ENCODE measurements at places on chromosomes 1 and 21.

DNA sequence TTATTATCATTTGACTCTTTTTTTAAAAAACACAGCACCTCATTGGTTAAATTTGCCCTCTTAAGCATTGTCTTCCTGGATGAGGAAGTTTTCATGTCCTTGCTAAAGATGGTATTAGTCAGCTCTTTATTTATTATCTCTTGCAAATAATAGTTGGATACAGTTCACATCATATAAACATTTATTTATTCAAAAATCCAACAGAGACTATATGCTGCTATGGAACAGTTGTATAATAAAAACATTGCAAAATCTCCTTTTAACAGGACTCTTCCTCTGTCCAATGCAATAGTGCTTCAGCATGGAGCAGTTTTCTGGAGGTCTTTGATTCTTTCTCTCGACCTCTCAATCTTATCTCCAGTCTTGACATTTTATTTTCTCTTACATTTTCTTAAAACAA lies 49.5 kb upstream of the VCAM1 start:
- no peak for DNase-seq

DNA sequence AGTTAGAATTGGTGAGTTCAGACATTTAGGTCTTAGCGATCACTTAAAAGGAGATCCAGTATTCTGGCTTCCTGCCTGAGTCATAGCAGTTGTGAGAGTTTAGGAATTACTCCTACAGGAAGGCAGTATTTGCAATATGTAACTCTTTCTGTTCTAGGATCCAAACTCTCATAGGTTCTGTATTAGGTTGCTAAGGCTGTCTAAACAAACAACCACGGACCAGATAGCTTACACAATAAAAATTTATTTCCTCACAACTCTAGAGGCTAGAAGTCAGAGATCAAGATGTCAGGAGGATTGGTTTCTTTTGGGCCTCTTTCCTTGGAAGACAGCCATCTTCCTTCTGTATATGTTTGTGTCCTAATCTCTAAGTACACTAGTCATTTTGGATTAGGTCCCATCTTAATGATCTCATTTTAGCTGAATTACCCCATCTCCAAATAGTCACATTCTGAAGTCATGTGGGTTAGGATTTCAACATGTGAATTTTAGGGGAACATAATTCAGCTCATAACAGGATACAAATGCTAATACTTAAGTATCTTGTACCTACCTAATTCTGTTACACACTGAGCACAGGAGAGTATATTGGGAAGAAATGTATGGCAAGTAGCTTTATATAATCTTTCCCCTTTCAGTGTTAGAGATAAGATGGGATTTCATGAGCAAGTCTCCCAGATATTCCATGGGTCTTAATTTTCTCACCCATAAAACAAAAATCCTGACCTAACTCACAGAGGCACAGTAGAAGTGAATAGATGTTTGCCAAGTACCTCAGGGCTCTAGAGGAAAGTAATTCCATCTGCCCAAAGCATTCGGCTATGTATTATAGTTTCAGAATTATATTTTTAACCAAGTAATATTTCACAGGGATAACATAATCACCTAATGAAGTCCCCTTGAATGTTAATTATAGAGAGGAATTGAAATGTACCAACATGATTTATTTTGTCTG lies 144.4 kb downstream of the PTBP2 start:
- no peak for DNase-seq

DNA sequence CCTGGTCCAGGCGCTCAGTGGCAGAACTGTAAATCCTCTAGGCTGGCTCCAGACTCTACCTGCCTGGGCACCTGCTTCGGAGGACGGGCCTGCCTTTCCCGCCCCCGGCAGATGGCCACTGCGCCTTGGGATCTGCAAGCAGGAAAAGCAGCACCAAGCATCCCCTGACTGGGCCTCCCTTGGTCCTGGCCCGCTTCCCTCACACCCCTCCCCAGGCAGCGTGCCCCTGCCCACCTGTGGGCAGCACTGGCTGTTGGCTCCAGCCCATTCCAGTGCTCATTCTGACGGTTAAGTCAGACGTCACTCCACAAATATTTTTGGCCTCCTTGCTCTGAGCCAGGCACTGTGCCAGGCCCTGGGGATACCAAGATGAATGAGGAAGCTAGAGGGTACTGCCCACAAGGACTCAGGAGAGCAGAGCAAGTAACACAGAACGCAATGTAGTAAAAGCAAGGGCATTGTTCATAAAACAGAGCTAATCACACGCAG lies 22.0 kb upstream of the BLACAT1 start:
- DNase-seq = peak; percentile 96

- no peak for DNase-seq
Measured at GRCh38 chr1:172960019-172960418, 90.7 kb downstream of the TNFSF18 start.

- no peak for DNase-seq
Measured at GRCh38 chr1:165303386-165303785, 53.1 kb downstream of the LMX1A start.

- DNase-seq = no peak
Measured at GRCh38 chr21:16309250-16309971, 579.6 kb downstream of the USP25 start.

GRCh38 chr1:28244549-28245251 lies 8.8 kb downstream of the ATP5IF1 start:
- no peak for DNase-seq

DNA sequence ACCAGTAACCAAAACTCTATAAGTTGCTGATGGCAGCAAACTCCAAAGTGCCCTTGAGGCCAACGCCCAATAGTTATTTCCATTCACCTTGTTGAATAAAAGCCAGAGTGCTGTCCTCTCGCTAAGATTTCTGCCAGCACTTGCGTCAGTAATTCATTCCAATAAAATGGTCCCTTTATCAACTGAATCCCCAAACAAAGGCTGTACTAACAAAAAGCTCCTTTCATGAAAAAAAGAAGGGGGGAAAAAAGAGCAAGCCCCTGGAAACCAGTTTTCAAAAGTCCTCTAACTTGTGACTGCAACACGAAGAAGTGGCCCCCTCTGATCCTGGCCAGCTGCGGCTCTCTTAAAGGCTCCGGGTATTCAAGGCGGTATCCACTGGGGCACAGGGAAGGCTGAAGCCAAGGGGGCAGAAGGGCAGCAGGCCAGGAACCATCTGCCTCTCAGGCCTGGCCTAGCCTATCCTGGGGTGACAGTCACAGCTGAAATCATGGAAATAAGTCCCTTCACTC lies 55.8 kb upstream of the ZNF326 start:
- no peak for DNase-seq

GRCh38 chr1:190179817-190180216 lies 297.8 kb downstream of the BRINP3 start:
- no peak for DNase-seq

All from DMS79 treated with DMSO at 0.1 percent for 48 hours (cell line).